ENCODE measurements at places on chromosomes 11 and 22.
A peak's percentile ranks its signal among the peaks of the same experiment; 100 is the strongest.

GRCh38 chr22:24427500-24428164 lies at the start of gene ADORA2A:
ADORA2A (plus strand) TSS chr22:24427599; CDS start chr22:24433405, 5,806 bp downstream.
- DNase-seq: peak; percentile 51

- no peak for DNase-seq
Observed at GRCh38 chr22:49195636-49196035, 632.0 kb downstream of the BRD1 start.

GRCh38 chr11:126978911-126979310 lies 21.7 kb downstream of the KIRREL3 start:
- no peak for DNase-seq

DNA sequence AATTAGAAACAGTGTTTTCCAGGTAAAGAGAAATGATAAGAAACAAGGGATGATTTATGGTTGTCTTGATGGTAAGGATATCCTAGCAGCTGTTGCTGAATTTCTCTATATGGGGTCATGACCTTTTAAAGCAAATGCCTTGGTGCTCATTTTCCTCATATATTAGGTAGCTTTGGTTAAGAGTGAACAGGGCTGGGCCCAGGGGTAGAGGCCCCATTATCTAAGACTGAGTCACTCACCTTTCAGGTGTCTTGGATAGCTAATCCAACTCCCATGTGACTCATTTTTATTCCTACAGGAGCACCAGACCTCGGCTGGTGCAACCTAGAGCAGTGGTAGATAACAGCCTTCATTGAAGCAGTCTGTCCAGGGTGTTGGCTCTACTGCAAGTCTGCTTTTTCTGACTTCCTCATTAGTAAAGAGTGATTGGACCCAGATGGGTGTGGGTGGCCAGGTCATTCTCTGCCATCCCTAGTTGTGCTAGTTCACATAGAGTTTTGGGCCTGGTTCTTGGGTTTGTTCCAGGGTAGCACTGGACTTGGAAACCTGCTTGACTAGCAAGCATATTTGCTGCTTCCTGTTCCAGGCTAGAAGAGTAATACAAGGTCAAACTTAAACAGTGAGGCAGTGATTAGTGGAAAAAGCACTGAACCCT lies 37.4 kb downstream of the CTNND1 start:
- DNase-seq: peak; percentile 87

GRCh38 chr11:64341851-64342791 lies 2.1 kb downstream of the CCDC88B start:
- DNase-seq: peak; percentile 97

- no peak for DNase-seq
Observed at GRCh38 chr22:31659246-31659645, 2.8 kb downstream of the PISD start.

GRCh38 chr11:27020751-27021150 lies 19.9 kb upstream of the BBOX1 start:
- no peak for DNase-seq

GRCh38 chr11:58905011-58905720 lies 34.1 kb upstream of the GLYATL1 start:
- DNase-seq: peak; percentile 41

GRCh38 chr11:57974848-57975601 lies 48.7 kb upstream of the OR9Q1 start:
- DNase-seq: no peak

DNA sequence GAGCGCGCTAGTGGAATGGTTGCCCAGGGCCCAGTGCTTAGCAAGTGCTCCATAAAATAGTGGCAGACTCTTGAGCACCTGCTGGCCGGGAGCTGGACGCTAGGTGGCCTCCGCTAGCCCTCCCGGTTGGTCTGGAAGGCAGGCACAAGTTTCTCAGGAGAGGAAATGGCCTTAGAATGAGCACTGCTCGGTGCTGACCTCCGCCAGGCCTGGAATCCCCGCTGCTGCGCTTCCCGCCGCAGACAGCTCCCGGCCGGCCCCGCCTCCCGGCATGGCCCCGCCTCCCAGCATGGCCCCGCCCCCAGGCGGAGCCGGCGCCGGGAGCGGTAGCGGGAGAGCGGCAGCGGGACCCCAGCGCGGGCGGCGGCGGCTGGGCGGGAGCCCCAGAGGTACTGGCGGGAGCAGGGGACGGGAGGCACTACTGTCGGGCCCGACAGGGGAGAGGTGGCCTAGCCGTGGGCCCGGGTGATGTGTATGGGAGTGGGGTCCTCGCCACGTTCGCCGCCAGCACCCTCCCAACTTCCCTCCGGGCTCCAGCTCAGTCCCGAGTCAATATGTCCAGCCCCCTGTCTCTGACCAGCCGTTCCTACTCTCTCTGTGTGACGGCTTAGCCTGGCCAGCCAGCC lies at the start of gene SIPA1:
Gene SIPA1, plus strand, starts transcription at position 308 of the 626 bp plus-strand sequence. CDS start 2,821 bp downstream, outside the sequence.
- DNase-seq: peak; percentile 72

DNA sequence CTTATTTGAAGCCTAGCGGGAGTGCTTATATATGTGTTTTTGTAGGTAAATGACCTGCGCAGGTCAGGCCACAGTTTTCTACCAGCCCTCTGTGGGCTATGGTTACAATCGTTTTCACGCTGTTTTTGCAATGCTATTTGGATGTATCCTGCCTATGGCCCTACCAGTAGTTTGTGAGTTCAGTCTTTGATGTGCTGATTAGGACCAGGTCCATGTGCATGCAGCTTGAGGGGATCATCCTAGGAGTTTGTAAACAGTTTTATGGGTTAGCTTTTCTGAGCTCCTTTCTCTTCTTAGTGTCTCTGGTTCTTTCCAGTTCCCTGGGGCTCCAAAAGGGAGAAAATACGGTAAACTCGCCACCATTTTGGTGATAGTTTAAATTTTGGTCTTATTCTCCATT lies 142.5 kb downstream of the LDLRAD3 start:
- DNase-seq: no peak

GRCh38 chr11:7555052-7555699 lies 41.4 kb downstream of the PPFIBP2 start:
- peak; percentile 56 for DNase-seq

GRCh38 chr11:71370895-71371673 lies 77.1 kb downstream of the DHCR7 start:
- no peak for DNase-seq

- DNase-seq: no peak
Observed at GRCh38 chr22:39593066-39593930, 22.7 kb downstream of the CACNA1I start.

GRCh38 chr11:116851626-116852025 lies 14.2 kb upstream of the APOA1 start:
- DNase-seq: no peak

GRCh38 chr11:45304992-45305335 lies 18.8 kb upstream of the SYT13 start:
- DNase-seq: no peak

- DNase-seq: no peak
Observed at GRCh38 chr11:94557421-94557820, 9.7 kb upstream of the PIWIL4 start.

DNA sequence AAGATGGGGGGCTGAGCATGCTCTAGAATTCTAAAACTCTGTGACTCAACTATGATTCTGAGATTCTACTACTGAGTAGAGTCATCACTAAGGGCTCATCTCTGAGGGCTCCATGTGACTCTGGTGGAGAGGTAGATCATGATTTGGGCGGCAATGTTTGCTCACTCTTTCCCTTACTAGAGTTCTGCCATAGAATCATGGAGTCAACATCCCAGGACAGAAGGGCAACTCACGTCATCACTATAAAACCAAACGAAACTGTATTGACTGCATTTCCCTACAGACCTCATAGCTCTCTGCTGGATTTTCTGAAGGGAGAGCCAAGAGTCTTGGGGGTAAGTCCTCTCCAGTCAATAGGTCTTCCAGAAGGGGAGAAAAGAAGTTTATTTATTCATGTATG lies at the start of gene MS4A14:
Gene MS4A14, plus strand, starts transcription at position 78 of the 400 bp plus-strand sequence. Its CDS starts 120 bp downstream, at position 198.
- DNase-seq: no peak

DNA sequence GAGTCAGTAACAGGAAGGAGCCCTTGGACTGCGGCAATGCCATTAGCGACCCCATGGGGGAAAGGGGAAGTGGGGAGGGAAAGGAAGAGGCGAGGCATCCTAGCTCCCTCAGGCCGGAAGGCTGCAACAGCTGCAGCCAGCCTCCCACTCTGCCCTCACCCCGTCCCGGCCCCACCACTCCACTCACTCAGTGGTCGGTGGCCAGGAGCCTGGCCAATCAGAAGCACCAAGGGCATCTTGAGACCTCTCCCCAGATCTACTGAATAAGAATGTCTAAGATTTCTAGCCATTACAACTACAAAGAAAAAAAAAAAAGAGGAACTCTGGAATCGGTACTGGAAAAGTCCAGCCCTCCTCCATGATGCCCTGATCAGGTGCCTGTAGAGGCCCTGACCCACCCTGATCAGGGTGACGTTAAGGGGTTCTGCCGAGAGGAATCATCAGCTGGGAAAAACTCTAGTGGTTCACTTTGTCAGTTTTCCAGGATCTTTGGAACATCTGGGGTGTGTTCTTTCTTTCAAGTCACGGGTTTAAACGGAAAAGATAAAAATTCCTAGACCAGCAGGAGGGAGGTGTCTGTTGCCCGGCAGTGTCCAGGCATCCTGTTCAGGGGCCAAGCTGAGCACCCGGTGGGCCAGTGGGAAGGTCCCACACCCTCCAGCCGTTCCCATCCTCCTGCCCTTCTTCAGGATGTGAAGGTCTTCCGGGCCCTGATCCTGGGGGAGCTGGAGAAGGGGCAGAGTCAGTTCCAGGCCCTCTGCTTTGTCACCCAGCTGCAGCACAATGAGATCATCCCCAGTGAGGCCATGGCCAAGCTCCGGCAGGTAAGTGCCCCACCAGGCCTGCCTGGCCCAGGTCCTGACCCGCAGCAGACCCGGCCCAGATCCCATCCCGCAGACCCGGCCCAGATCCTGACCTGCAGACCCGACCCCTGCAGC lies 14.4 kb downstream of the OAF start:
- DNase-seq: no peak

DNA sequence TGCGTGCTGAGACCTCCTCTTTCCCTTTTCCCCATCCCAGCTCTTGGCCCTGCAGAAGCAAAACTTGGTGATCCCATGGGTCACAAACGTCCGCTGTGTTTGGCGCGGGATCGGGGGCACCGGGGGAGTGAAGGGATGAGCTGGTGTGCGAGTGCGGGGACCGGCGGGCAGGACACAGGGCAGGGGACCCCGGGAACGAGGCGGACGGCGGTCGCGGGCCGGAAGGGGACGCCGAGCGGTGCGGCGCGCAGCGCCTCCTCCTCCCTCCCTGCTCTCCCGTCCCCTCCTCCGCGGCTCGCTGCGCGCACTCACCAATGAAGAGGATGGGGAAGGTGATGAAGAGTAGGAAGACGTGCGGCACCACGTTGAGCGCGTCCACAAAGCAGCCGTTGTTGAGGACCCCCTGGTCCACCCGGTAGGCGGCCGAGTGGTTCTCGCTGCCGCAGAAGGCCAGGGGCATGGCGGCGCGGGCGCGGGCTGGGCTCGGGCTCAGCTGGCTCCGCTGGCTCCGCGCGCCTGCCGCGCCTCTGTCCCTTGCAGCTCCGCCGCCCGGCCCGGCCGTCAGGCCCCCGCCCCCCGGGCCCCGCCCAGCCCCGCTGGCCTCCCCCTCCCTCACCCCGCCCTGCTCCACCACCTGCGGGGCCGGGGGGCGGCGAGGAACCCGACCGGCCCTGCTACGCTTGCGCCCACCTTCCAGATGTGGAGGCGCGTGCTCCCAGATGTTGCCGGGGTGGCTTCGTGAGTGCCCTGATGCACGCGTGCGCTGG lies at the start of gene ABCC8:
Gene ABCC8, minus strand, starts transcription at position 529 of the 767 bp plus-strand sequence. Its CDS starts 69 bp downstream, at position 460.
- DNase-seq: no peak

DNA sequence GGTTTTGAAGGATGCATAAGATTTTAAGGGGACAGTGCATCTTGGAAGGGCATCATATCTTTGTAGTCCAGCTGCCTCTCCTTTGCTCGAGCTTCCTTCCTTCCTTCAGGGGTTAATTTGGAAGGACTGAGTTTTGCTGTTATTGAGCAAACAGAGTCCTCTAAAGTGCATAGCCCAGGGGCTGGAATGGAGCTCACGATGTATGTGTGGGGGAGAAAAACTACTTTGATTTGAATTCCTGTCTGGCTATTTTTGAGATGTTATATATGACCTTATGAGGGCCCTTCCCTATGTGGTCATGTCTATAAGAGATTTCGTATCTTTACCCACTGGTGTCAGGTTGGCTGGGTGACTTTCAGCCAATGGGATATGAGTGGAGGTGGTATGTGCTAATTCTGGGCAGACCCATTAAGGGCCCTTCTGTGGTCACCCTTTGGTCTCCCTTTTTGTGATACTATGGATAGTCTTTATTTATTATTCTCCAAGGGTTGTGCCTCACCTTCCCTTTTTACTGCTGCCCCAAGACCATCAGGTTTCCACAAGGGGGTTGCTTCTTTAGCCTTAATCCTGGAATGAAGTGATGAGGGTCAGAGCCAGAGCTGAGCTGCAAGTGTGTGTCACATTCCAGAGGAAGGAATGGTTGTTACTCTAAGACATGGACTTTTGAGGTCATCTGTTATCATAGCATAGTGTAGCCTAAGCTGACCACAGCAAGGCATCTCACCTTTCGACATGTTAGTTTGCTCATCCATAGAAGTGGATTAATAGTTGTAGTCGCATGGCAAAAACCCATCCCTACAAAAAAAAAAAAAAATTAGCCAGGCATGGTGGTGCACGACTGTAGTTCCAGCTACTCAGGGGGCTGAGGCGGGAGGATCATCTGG lies 54.6 kb downstream of the LRRC74B start:
- DNase-seq: no peak

DNA sequence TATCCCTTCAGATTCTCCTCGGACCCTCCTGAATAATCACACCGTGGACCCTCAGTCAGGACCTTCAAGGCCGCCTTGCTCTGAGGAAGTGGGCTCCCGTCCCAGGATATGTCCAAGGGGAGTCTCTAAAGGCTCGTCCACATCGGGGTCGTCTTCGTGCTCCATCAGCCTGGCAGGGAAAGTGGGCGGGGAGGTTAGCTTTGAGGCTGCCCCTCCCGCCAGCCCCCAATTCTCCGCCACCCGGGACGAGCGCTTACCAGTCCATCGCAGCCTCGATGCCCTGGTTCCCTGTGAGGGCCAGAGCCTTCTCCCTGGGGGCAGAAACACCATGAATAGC lies 472 bp downstream of the UBXN1 start:
- no peak for DNase-seq

GRCh38 chr11:118670063-118670462 lies 9.4 kb downstream of the TREH start:
- DNase-seq: no peak

GRCh38 chr11:76205252-76206076 lies 838 bp downstream of the WNT11 start:
- DNase-seq: no peak

DNA sequence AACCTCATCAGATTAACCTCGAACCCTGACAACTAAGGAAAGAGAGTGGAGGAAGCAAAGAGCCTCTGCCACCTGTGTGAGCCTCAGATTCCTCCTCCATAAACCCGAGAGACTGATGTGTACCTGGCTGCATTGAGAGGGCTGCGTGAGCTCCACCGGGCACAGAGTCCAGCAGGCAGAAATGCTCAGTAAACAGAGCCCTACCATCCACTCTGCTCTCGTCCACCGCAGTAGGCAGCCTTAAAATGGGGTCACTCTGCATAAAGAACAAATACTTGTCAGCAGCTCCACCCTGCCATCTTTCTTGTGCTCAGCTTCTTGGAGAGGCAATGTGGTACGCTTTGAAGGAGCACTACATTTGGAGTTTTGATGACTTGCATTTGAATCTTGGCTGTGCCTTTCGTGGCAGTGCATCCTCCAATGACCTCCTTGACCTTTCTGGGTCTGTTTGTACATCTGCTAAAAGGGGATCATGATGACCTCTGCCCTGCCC lies 43.0 kb upstream of the CD5 start:
- DNase-seq: no peak

All from colonic mucosa (tissue), 4 donors.